ENCODE measurements at places on chromosomes 6 and 20.
A peak's percentile ranks its signal among the peaks of the same experiment; 100 is the strongest.

GRCh38 chr6:20069021-20069522, 143.2 kb downstream of the MBOAT1 start:
- no peak for ATAC-seq

DNA sequence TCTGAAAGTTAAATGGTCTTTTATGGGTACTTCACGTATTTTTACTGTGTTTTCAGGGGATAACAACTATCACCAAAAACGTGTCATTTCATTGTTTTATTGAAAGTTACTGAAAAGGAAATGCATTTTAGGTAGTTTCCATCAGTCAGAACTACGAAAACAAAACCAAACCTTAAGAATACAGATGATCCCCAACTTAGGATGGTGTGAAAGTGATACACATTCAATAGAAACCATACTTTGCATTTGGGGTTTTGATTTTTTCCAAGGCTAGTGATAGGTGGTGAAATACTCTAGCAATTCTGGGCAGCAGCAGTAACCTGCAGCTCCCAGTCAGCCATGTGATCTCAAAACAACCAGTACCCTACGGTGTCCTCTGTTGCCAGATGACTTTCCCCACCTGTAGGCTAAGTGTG, 25.9 kb upstream of the EFHC1 start:
- peak; percentile 67 for ATAC-seq

DNA sequence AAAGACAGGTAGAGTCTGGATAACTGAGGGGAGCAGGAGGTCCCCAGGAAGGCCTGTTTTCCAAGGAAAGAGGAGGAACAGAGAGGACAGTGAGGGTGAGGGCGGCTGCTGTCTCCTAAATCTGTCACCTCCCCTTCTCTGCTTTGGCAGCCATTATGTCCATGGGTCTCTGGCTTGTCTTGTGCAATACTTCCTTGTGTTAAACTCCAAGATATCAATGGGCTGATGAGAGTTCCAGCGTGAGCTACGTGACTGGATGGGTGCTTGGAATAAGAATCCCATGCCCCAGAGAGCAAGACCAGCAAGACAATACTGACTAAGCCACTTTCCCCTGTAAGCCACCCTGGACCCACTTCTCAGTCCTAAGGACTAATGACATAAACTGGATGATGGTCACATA, 26.3 kb upstream of the DNAAF9 start:
- no peak for ATAC-seq

GRCh38 chr6:108804956-108805355, 43.3 kb upstream of the ARMC2 start:
- no peak for ATAC-seq

DNA sequence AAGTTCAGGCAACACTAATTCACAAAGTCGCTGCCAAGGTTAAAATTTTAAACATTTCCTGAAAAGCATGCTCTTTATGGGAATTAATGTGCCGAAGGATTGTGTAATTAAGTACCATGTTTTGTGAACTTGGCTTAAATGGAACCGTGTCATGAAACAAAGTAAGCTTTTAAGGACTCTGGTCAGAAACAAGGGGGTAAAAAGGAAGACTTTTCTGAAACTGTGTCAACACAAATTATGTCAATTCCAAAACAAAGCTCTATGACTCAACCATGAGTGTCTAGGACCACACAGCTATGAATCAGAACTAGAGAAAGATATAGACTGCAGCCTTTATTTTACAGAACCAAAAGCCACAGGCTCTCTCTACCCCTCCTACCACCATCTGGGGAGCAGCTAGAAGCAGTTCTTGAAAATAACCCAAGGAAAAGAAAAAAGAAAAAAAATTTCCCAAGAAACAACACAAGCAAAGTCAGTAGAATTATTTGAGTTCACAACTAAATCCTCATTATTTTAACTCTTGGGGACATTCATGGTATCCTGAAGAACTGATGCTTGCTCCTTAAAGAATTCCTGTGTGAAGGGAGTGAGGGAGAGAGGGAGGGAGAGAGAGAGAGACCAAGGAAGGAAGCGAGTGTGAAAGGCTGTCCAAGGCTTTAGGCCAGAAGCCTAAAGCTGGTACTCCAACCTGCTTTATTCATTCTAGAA, 81.9 kb downstream of the ZMYND8 start:
- peak; percentile 98 for ATAC-seq

DNA sequence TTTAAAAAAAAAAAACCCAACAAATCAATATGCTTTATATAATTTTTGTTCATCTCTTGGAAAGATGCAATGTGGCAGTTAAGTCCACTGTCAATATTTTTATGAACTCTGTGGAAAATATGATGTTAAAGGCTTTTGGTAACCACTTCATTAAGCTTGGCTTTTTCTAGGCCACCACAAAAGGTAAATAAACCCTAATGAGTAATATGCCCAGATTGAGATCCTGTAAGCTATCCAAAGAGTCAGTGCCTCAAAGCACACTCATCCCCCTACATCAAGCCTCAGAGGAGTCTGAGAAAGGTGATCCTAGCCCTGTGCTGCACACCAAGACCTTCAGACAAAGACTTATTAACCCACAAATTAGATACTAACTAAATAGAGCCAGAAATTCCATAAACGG, 121.1 kb downstream of the CDC5L start:
- no peak for ATAC-seq

DNA sequence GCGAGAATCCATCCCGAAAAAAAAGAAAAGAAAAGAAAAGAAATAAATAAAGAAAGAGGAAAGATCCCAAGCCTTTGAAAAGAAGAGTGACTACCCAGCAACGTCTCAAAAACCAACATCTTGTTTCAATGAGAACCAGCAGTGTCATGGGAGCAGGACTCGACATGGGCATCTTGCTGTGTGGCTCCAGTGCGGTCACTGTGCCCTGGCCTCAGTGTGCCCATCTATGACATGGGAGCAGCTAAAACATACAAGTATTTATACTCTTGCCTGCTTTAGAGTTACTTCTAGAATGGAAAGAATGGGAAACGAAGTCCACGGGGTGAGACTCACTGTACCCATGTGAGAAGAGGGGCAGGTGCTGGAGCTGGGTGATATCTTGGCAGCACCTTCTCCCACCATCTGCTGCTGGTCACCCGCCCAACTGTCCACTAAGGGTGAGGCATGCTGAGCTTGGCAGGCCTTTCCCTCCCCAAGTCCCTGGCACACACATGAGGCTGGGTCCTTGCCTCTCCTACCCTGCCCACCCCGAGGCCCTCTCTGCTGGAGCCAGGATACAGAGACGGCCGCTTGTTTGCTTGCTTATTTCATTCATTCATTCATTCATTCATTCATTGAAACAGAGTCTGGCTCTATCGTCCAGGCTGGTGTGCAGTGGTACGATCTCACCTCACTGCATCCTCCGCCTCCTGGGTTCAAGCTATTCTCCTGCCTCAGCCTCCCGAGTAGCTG, 77.7 kb downstream of the RIPOR3 start:
- ATAC-seq, result no peak

DNA sequence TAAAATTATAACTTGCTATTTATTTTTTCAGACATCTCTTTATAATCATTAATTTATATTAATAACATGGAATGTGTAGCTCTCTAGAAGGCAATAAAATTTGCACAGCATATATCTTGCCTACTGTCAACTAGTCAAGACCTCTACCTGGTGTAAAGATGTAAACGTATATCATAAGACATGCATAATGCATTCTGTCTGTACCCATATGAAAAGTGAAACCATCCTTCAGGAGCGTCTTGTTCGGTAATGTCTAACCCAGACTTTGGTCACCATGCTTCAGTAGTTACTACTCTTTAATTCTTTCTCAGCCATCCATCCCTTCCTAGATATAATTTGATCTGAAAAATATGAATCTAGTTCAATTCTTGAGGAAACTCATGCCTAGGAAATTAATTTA, 21.0 kb downstream of the CEP43 start:
- peak; percentile 69 for ATAC-seq

DNA sequence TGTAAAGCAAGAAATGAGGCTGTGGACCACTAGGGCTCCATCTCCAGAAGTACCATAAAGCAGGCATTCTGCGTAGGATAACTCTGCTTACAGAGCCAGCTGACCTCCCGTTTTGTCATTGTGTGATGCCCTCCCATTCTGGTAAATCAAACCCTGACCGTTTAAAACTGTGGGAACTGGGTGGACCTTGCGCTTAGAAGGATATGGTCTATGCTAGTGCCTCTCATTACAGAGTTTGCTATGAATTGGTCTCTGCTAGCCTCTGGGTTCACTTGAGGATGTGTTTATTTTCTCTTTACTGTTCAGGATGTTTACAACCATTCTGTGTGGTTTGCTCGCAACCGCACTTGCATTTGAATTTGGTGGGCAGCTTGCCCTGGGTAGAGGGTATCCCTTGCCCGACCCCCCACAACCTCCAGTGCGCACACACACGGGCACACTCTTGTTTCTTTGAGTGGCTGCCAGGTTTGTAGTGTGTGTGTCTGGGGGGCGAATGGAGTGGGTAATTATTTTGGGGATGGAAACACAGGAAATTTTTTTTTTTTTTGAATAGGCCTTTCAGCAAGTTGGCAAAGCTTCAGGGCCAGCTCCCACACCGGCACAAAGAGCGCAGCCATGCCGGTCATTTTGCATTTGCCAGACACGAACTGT, 198.3 kb downstream of the JARID2 start:
- ATAC-seq, result no peak

DNA sequence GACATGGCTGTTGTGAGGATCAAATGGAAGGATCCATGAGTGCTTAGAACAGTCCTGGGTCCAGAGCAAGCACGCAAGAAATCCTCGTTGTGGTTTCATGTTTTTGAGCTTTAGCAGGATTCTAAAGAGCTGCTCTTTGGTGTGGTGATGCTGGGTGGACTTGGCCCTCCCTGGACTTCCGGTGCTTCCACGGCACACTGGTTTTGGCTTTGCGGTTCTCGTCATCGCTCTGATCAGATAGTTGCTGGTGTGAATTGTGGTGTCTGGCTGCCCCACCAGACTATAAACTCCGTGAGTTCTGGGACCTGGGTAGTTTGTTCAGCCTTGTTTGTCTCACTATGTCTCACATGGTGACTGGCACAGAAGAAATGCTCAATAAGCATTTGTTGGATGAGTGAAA, 3.3 kb downstream of the HNF4A start:
- no peak for ATAC-seq

GRCh38 chr20:52895235-52895634, 76.9 kb upstream of the TSHZ2 start:
- no peak for ATAC-seq

DNA sequence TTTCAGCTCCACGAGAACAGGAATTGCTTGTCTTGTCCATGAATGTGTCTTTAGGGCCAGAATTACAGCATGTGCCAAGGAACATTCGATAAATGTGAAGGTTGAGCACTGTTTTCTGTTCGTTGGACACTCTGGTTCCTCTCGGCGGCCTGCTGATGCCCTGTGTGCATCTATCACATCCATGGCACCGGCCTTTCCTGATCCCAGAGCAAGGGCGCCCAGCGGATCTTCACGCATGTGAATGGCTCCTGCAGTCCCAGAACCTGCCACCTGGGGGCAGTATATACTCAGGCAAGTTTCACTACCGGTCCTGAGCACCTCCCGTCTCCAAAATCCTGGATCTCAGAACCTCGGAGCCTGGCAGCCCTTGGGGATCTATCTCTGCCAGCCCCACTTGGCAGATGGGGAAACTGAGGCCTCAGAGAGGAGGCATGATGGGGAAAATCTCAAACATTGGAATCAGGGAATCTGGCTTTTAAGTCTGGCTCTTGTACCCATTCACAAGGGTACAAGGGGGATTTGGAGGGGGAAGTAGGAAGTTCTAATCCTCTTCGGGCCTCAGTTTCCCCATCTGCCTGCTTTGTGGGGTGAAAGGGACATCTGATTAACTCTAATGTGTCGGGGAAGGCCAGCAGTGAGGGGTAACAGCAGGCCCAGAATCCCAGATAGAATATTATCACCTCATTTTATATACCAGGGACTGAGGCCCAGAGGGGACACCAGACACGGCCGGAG, 4.3 kb upstream of the CEBPB start:
- ATAC-seq, result no peak

GRCh38 chr6:105806486-105806920, 279.6 kb upstream of the PRDM1 start:
- ATAC-seq, result no peak

DNA sequence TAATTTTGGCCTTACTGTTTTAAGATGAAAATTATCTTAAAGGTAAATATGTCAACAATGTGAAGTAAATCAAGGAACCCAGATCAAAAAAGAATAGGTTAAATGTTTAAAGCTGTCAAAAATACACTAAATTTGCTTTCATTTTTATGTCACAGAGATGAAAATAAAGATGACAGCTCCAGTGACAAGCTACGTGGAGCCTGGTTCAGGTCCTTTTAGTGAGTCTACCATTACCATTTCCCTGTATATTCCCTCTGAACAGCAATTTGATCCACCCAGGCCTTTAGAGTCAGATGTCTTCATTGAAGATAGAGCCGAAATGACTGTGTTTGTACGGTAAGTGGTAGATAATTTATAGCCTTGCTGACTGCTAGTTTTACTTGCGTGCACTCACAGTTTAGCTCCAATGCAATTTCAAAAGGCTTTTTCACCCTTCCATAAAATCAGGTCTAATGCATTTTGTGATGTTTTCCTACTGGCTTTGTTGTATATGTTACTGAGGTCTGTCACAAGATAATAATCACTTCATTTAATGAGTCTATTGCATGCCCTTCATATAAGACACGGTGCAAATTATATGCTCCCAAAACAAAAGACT, 1.9 kb downstream of the HEBP2 start:
- no peak for ATAC-seq

- ATAC-seq, result no peak
These were observed 26.0 kb downstream of the GPX6 start for GRCh38 chr6:28489366-28490204.

DNA sequence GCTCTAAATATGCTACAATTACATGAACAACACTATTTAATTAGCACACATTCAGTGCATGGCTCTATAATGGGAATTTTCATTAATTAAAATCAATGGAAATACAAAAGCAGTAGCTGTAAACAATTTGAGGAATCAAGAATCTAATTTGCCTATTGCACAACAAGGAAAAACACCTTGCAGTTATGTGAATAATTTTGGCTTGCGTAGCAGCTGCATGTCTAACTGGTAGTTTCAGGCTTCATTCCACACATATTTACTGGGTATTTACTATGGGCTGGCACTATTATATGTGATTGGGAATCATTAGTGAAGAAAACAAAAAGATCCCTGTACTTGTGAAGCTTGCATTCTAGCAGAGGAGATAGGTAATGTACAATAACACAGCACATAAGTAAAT, 26.4 kb downstream of the KIF6 start:
- no peak for ATAC-seq

GRCh38 chr20:1835186-1836035, 59.8 kb upstream of the SIRPA start:
- no peak for ATAC-seq

GRCh38 chr6:105373481-105373880, 29.4 kb downstream of the PREP start:
- ATAC-seq, result no peak

GRCh38 chr6:82553863-82554531, 190.4 kb downstream of the TPBG start:
- ATAC-seq, result no peak

DNA sequence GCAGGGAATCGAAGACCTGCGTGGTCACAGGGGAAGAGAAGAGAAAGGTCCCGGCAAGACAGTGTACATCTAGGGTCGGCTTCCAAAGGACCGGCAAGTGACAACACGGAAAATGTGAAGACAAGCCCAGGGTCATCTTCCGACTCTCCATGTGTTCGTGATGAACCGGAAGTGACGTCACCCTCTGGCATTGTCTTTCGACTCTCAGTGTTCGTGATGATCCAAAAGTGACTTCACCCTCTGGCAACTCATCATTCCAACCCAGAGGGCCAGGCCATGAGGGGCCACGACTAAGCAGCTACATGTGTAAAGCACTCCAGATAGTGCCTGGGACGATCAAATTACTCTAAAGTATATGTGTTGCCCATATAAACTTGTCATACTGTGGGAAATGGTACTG, 290.8 kb downstream of the THBS2 start:
- ATAC-seq, result no peak

- ATAC-seq, result no peak
These were observed 8.8 kb upstream of the SRSF6 start for GRCh38 chr20:43448748-43449535.

Measured in stimulated activated memory B cell treated with anti-CD40 and anti-IgM and Interleukin-4, amounts not matched to agents 10 μg/mL and 1 μg/mL and 100 μg/mL, for 72 hours (primary cell).